ENCODE measurements at places on chromosomes 1 and 21. TPM values are rescaled to one million over a fixed set of nuclear protein-coding genes. Genes with fewer than 3 reads are reported as not detected.

C1QB gene
- not detected for total RNA-seq

PRDM2 gene
- 51.7 TPM for total RNA-seq

NEGR1 gene
- 5.0 TPM for total RNA-seq

CRYBG2 gene
- total RNA-seq: not detected

CNKSR1 gene
- total RNA-seq: 1.1 TPM

OR2T29 gene
- not detected for total RNA-seq

Data from osteocyte (in vitro differentiated cells).